ENCODE measurements at places on chromosomes 11 and 22.

GRCh38 chr22:46078241-46079092 lies 71.9 kb upstream of the PPARA start:
- no peak for DNase-seq

- no peak for DNase-seq
Measured at GRCh38 chr11:46105134-46105628, 16.1 kb downstream of the PHF21A start.

- DNase-seq: no peak
Measured at GRCh38 chr11:101840704-101841103, 74.1 kb upstream of the CEP126 start.

DNA sequence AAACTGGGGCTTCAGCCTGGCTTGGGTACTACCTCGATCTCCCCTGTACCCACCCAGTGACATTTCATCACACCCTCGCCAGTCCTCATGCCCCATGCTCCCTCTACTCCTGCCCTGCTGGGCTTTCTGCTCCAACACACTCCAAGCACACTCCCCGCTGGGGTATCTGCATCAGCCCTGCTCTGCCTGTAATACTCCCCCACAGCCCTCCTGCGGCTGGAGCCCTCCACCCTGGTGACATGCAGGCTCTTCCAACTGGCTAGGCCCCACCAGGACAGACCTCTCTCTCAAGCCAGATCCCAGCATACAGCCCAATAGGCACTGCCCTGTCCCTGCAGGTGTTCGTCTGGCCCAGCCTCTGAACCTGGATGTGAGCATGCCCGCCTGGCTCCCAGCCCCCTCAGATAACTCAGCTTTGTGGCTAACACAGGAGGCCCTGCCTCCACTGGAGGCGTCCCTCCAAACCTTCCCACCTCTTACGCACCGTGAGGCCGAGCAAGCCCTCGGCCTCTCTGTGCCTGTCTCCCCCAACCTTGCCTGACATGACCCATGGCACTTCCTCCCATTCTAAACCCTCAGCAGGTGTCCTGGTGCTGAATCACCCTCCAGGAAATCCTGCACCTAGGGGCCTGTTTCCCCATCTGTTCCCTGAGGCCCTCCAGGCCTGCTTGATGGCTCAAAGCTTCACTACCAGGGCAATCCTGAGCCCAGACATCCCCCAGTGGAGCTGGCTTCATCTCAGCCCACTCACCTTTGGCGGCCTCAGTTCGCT lies 33.5 kb upstream of the TXNRD2 start:
- DNase-seq: no peak

- DNase-seq: no peak
Measured at GRCh38 chr11:77127920-77128691, at the start of gene MYO7A. TSS of gene MYO7A (plus strand) at chr11:77128246. CDS start at chr11:77130635, 2,389 bp downstream.

GRCh38 chr22:48842583-48842945 lies 985.1 kb downstream of the BRD1 start:
- DNase-seq: no peak

DNA sequence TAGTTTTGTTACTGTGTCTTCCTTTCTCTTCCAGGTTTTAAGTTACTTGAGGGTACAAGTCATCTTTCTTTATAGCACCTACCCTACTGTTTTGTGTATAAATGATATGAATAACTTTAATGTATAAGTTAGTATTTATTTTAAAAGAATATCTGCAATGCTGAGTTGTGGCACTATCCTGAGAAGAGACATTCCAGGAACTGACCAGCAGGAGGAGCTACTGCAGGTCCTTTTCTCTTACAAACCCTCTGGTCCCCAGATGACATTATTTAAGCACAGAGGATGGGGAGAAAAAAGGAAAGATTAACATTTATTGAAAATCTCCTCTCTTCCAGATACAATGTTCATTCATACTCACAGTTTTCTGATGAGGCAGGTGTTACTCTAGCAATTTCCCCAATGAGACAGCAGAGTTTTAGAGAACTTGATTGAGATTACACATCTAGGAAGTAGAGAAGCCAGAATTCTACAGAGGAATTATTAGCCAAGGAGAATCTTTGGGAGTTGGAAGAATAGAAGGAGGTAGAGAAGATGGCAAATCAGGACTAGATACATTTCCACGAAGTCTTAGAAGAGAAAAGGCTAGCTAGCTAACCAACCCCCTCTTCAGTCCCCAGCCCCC lies 541.2 kb upstream of the API5 start:
- peak; percentile 22 for DNase-seq

GRCh38 chr11:69641681-69642548 lies 959 bp downstream of the CCND1 start:
- DNase-seq: no peak

GRCh38 chr11:74570266-74571061 lies 21.9 kb upstream of the POLD3 start:
- DNase-seq: peak; percentile 62

- no peak for DNase-seq
Measured at GRCh38 chr11:65207918-65208784, 26.4 kb downstream of the CAPN1 start.

- no peak for DNase-seq
Measured at GRCh38 chr22:42792909-42793847, 63.9 kb downstream of the ARFGAP3 start.

- DNase-seq: no peak
Measured at GRCh38 chr22:16651217-16651616, 58.6 kb upstream of the CCT8L2 start.

DNA sequence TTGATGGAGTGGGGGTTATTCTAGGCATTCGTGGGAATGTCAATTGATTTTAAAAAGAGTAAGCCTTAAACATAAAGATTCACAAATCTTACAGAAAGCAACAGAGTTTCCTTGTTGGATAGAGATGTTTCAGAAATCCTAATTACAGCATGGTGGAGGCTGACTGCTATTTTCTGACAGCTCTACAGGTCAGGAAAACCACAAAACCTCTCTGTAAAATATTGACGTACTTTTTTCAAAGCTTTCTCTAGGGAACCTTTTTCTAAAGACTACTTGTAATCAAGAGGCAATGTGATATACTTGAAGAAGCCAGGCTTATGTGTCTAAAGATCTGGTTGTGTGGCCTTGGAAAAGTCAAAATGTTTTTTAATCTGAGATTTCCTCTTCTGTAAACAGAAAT lies 9.1 kb upstream of the OR8B8 start:
- no peak for DNase-seq

DNA sequence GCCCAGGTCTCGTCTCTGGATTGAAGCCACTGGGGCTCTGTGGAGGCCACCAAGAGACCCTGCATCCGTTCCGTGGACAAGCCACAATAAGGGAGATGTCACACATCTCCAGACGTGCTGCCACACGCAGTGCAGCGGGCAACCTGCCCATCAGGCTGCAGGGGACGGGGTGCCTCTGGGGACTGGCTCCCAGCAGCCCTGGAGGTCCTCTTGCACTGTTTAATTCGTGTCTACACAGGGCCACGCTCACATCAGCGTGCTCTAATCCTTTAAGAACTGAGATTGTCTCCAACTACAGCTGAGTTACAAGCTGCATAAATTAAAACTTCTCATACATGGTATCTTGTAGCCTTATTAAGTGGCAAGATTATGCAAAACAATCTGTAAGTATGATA lies 1232.2 kb downstream of the BRD1 start:
- DNase-seq: no peak

DNA sequence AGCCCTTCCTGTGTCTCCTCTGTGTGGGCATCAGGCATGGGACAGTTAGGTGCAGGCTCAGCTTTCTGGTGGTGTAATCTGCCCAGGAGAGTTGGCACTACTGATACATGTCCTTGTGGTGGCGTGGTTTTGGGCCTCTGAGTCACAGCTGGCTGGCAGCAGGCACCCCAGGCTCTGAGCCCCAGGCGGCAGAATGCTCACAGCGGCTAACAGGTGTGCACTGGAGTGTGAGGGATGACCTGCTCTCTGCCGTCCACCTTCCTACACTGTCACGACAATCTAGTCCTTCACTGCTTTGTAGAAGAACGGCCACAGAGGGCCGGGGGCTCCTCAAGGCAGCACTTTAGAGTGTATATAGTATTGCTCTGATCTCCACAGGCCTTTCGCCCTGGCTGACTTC lies 100.3 kb upstream of the PITPNB start:
- DNase-seq: no peak

DNA sequence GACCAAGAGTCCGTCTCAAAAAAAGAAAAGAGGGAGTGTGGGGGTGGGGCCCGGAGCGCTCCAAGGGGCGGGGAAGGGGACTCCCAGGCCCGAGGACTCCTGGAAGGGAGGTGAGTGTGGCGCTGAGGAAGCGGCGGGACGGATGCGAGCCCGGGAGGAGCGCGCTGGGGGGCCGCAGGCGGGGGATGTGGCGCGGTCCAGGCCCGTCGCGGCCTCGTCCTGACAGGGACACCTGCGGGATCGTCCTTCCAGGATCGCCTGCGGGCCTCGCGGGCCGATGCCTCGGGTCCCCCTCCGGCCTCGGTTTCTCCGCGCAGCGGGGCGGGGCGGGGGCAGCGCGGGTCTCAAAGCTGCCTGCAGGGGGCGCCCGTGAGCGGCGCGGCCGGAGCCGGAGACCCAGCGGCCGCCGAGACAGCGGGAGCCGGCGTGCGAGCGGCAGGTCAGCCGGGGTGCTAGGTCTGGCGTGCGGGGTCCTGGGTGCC lies 3.8 kb upstream of the ADORA2A start:
- peak; percentile 62 for DNase-seq

DNA sequence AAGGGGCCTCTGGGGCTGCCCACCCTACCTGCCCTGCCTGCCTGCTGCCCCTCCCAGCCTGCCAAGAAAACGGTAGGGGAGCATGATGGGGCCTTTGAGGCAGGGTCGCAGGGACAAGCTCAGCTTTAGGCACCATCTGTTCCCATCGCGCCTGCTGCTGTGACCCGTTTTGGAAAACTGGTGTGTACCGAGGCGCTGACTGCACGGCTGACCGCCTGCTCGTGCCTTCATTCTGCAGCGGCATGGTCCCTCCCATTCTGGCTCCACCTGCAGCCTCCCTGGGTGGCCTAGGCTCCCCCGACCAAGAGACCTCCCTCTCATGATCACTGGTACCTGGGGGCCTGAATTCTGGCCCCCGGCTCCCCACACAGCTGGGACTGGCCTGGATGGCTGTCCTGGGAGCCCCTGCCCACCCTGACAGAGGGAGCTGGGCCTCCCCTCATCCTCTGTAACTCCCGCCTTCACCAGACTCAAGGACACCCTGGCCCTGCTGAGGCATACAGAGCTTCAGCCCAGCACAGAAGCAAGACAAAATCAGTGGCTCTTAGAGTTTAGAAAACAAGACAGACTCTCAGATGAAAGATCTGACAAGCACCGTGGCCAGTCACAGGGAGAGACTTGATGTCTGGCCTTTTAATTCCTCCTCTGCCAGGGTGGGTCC lies 6.5 kb upstream of the MYRF start:
- DNase-seq: no peak

DNA sequence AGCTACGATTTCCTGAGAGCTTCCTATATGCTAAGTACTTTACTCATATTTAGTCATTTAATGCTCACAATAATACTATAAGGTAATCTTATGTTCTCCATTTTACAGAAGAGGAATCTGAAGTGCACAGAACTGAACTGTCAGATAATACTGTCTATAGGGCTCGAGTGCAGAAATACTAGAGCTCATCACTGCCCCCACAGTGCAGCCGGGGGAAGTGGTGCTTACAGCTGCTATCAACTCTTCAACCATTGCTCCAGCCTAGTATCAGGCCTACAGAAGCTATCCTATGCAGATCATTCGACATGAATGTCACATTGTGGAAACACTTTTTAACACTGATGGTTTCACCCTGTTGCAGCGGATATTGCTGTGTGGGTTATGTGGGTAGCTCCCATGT lies 929.9 kb downstream of the NTM start:
- no peak for DNase-seq

GRCh38 chr22:29744902-29745301 lies 21.9 kb downstream of the ZMAT5 start:
- no peak for DNase-seq

GRCh38 chr11:30172883-30173311 lies 57.9 kb upstream of the FSHB start:
- DNase-seq: no peak

DNA sequence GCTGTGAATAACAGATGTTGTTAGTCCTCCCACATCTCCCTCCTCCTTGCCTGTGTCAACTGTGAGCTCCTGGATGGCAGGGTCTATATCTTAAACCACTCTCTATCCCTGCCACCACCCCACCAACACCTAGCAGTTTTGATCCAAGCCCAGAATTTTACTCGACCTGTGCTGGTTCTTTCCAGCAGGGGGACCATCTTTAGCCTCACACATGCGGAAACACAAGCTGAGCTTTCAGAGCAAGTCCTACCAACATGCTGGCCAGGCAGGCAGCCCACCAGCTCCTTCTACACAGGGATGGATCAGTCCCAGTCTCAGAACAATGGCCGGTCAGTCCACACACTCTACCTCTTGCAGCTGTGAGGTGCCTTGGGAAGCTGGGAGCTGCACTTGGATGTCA lies 231.5 kb downstream of the NXPE2 start:
- DNase-seq: no peak

DNA sequence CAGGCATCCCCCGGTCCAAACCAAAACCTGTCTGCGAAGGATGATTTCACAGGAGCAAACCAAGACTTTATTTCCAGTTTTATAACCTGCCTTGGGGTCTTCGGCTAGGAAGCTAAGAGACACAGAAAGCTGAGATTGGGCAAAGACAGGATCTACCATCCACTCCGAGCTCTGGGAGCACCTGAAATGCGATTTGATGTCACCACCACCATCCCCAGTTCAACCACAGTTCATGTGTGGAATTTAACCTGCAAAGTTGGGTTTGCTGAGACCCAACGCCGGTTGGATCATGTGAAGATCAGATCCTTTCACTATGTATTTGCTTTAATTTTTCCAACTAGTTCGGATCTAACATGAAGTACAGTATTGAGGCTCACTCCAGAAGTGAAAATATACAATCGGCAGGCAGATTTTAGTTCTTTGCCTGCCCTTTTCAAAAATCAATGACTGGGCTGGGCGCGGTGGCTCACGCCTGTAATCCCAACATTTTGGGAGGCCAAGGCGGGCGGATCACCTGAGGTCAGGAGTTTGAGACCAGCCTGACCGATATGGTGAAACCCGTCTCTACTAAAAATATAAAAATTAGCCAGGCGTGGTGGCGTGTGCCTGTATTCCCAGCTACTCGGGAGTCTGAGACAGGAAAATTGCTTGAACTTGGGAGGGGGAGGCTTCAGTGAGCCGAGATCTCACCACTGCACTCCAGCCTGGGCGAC lies 1.4 kb upstream of the C11orf24 start:
- no peak for DNase-seq

DNA sequence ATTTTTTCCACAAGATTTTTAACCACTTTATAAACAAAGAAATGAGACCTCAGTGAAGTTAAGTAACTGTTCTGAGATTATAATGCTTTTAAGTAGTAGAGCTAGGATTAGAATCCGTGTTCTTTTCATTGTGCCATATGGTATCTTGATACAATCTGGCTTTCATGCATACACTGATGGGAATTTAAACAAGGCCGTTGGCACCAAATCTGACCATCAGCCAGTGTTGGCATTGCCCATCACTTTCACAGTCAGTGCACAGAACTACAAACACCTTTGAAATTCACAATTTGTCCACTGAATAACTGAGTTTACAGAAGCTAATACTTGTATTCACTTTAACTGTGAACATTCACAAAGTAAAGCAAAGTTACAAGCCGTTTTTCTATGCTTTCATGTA lies 1228.0 kb downstream of the TBC1D22A start:
- no peak for DNase-seq
